Stimulated activated CD4-positive, alpha-beta T cell treated with anti-CD3 and anti-CD28 coated beads, Interleukin-12 subunit alpha, Interleukin-12 subunit beta, amount 100 ng/mL, for 48 hours (primary cell): ENCODE measurements at places on chromosomes 3 and 15.

GRCh38 chr15:60740787-60741354, 261.9 kb upstream of the ICE2 start:
- no peak for DNase-seq

GRCh38 chr3:61601831-61602230, 40.5 kb downstream of the PTPRG start:
- no peak for DNase-seq

GRCh38 chr3:165549037-165549436, 288.2 kb downstream of the BCHE start:
- no peak for DNase-seq

DNA sequence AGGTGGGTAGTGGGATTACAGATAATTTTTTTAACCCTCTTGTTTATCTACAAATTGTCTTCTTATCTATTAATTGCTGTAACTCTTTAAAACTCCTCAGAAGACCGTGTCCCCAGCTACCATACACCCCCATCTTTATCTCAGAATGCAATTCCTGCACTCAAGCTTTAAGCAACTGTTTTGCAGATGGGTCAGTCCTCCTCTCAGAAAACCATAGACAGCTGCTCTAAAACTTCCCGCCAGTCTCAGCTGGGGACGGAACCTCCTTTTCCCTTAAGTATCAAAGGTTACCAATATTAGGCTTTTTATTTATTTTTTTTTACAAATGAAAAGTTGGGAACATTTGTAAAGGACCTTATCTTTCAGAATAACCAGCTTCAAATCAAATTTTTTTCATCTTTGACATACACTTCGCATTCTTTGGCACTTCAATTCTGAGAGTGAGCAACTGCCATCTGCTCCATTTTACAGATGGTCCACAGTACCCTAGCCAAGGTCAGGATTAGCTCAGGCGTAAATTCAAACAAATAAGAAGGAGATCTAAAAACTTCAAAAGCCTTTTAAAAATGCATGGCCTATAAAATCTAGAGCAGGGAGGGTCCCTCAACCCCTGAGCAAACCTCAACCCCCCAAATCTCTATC, 1.3 kb downstream of the GATM start:
- DNase-seq: no peak

DNA sequence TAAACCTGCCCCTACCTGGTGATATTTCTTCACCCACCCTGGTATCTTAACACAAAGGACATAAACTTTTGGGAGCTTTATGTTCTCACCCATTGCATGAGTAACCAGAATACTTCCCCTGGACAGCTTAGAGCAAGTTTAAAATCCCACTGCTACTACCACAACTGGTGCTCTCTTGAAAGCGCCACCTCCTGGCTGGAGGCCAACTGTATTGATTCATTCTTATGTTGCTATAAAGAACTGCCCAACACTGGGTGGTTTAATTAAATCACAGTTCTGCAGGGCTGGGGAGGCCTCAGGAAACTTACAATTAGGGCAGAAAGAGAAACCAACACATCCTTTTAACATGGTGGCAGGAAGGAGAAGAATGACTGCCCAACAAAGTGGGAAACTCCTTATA, 592.4 kb downstream of the EPHA3 start:
- DNase-seq: no peak

DNA sequence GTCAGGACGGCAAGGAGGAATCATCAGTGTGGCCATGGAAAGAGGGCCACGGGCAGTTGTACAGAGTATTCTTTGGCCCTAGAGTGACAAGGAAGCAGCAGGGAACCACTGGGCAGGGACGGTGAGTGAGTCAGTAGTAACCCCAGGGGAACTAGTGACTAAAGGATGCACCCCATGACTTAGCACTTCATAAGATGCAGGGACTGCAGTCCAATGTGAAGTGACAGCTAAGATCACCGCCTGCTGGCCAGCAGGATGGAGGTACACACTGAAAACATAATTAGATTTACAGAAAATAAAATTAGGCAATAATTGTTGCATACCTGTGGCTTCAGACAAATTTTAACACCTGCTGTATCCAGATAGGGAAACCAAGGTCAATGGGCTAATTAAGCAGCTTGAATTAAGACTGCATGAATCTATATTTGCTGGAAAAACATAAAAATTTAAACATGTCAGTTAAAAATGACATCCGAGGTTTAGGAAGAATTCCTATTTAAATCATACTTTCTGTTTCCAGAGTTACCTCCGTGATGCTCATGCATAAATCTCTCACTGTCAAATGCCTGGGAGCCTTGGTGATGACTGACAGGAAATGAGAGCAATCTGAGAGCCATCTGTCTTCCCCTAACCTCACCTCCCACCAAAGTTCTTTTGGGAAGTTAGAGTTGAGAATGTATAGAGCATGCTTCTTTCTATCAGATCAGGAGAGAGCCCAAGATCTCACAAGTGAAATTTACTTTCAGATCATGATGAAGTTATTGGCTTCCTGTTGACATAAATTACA, 56.5 kb downstream of the DCLK3 start:
- peak; percentile 8 for DNase-seq

DNA sequence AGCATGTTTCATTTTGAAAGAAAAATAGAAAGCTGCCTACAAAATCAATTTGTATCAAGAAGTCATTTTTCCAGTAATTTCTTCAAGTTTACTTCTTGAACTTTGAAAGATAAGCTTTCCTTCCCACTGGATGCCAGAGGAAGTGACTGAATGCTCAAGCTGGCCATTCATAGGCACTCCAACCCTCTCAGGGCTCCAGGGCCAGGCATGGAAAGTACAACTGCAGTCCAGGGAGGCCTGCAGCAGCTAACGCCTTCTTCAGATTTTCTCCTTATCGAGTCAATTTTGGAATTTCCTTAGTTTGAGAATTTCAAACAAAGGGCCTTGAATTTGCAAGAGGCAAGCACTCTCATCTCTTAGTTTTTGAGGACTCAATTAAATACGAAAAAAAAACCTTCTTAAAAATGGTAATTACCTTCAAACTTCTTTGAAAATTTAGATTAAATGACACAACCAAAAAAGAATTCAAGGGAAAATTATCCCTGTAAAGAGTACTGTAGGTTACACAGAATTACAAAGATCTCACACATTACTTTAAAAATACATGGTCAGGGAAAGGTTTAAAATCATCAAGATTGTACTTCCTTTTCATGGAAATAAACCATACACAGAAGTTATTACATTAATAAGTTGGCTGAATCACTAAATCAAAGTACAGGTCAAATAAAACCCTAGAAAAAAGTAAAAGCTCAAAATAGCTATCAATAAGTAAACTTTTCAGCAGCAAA, 2.5 kb downstream of the UBP1 start:
- no peak for DNase-seq

GRCh38 chr15:66832664-66833063, 130.6 kb downstream of the SMAD6 start:
- no peak for DNase-seq

GRCh38 chr3:193665370-193665989, 72.5 kb downstream of the OPA1 start:
- DNase-seq: no peak

GRCh38 chr15:97759363-97759762, 201.1 kb upstream of the ARRDC4 start:
- DNase-seq: no peak

GRCh38 chr3:141642215-141642614, 95.9 kb upstream of the RNF7 start:
- no peak for DNase-seq

DNA sequence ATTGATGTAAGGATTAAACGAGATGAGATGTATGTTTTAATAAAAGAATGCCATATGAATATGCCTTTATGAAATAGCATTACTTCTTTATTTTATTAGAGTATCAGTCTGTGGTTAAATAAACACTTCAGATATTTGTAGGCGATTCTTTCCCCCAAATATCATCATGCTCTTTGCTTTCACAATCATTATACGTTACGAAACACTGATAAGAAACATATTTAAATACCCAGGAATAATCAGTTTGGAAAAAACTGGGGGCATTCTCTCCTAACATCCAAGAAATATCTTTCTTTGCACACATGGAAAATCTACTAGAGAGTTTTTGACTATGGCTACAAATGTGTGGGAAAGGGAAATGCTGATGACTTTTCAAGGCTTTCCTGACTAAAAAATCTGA, 4.4 kb upstream of the PLAAT1 start:
- no peak for DNase-seq

GRCh38 chr15:59384507-59384906, 11.8 kb upstream of the MYO1E start:
- no peak for DNase-seq

DNA sequence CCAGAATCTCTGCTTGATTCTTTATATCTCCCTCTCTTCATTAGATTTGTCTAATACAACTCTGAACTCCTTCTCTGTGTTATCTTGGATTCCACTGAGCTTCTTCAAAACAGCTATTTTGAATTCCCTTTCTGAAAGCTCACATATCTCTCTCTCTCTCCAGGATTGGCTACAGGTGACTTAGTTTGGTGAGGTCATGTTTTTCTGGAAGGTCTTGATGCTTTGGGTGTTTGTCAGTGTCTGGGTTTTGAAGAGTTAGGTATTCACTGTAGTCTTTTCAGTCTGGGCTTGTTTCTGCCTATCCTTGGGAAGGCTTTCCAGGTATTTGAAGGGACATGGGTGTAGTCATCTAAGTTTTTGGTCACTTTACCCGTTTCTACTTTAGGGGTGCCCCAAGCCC, 781.8 kb downstream of the FHIT start:
- no peak for DNase-seq

DNA sequence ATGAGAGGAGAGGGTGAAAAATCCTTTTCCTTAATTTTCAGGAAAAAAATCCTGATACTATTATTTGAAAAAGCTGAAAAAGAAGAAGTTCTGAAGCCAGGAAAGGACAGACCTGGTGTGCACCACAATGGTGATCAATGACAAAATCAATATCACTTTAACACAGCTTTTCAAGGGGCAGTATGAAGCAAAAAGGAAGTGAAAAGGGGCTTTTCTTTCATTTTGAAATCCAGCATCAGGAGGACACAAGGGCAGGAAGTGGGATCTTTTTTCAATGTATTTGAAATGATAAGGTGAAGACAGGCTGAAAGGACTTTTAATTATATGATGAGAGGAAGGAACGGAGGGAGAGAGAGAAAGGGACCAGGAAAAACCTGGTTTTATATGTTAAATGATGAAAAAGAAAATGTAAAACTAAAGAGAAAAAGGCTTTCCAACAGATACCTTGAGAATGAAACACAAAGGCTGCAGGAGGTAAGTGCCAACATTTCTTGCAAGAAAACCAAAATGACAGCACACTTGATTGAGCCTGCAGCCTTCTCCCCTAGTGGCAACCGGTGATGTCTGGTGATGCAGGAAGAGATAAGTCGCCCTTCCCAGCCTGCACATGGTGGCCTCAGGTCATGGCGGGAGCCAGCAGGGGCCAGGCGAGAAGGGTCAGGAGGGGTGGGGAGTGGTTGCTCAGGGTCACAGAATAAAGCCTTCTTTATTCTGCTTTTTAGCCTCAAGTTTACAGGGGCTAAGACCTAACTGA, 236.7 kb upstream of the WNT5A start:
- no peak for DNase-seq

- DNase-seq: no peak
Observed at GRCh38 chr3:105865867-105866350, 2.9 kb downstream of the CBLB start.

GRCh38 chr3:129549805-129550204, 6.8 kb downstream of the H1-8 start:
- no peak for DNase-seq

GRCh38 chr3:48997102-48997635, 7.1 kb downstream of the P4HTM start:
- no peak for DNase-seq

DNA sequence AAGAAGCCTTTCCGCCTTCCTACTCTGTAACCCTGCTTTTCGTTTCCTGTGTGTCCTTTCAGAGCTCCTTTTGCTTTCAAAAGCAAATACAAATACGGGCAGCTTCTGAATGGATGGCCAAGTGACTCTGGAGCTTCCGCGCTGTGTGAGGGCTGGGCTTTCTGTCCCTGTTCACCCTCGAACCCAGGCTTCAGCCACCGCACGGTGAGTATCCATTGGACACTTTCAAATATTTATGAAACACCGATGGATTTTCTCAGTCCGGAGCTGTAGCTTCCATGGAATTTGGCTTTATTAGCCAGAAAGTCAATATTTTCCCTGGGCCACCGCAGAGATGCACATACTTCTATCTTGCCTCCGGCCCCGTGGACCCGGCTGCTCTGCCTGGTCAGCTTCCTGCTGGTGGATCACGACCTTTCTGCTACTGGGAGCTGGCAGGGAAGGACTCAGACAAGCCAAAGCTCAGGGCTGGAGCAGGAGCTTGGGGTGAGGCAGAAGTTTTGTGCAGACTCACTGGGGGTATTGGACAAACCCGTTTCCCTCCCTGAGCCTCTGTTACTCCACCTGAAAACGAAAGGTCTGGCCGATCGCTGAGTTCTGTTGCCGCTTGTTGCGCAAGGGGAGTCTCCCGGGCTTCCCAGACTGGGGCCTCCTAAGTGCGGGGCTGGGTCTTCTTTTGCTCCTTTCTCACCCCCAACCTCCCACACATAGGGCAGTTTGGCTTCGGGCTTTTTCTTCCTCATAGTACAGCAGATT, 63.6 kb downstream of the LINGO1 start:
- no peak for DNase-seq

DNA sequence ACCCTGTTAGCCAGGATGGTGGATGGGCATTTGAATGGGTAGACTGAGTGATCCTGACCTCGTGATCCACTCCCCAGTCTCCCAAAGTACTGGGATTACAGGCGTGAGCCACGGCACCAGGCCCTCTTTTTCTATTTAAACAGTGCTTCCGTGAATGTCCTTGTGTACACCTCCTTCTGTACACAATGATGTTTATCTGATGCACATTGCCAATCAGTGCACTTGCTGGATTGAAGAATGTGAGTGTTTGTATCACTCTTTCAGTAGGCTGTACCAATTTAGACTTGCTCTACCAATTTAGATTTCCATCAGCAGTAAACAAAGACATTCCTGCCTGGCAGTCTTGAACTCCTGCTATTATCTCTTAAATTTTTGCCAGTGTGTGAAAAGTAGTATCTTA, 8.9 kb upstream of the ZNF619 start:
- no peak for DNase-seq

DNA sequence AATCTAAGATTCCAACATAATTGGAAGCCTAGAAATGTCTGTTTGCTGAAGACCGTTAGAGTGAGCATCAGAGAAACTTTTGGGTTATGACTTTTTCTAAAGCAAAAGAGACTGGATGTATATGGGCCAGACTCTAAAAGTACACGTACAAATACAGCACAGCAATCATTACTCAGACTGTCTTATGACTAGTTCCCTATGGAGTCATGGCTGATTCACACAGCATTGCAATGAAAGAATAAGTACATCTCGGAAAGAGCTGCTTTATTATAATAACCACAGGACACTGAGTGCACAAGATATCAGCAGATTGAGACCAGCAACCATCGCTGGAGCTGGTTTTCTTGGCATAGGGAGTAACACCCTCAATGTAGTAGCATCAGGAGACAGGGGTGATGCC, 618.6 kb downstream of the NLGN1 start:
- no peak for DNase-seq

- DNase-seq: peak; percentile 85
Observed at GRCh38 chr15:50354838-50355618, at the start of gene GABPB1. GABPB1 (minus strand) TSS chr15:50355198; CDS start chr15:50309798, 45,400 bp downstream.

DNA sequence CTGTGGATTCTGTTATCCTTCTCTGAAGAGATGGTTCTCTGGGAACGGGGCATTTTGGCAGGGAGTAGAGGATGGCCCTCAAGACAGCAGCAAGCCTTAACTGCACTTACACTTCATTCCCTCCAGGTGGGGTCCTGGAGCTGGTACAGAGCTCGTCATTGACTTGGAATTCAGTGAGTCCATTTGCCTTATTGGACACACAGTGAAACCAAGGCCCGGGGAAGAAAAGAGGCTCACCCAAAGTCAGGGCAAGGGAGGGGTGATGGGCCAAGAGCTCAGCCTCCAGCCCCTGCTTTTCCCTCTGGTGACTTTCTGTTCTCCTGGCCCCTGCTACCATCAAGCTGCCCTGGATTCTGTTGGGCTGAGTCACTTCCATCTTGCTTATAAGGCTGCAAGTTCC, 125.6 kb downstream of the ETFA start:
- DNase-seq: no peak
